ENCODE measurements at places on chromosomes 7 and 10.

- DNase-seq: no peak
Observed at GRCh38 chr7:110375068-110375467, 715.9 kb upstream of the LRRN3 start.

GRCh38 chr10:50216894-50217293, 34.4 kb downstream of the ASAH2 start:
- DNase-seq: no peak

DNA sequence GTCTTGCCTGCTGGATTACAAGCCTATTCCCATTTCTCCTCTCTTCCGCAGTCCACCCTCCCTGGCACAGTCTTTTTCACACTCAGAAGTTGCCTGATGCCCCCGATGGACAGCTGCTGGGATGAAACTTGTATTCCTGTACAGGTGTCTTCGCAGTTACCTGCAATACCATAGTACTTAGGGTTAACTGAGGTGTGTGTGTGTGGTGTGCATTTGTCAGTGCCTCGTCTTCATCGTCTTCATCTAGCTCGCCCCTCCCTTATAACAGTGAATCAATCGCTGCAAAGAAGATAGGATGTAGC, 11.0 kb downstream of the NXPH1 start:
- DNase-seq: no peak

- no peak for DNase-seq
Observed at GRCh38 chr7:69412331-69413146, 185.7 kb upstream of the AUTS2 start.

GRCh38 chr10:124701881-124702656, 42.1 kb downstream of the FAM53B start:
- no peak for DNase-seq

DNA sequence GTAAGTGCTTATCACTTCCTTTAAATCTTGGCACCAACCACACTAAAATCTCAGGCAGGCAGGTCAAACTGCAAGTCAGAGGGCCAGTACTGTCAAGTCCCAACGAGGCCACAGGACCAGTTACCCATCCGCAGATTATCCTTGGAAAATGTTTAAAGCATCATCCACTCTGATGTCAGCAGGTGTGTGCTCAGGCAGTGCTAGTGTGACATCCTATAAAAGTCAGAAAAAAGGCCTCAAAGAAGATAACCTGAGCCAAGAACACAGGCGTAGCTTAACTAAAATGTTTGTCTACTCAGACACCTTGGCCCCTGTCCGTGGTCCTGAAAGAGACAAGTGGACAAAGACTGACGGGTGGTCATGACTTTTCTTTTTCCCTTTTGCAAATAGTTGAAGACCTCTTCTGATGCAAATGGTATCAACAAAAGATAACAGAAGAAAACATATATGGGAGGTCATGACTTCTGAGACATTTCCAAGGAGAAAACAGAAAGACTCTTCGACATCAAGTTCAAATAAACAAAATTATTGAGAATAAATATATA, 309.3 kb downstream of the KCNMA1 start:
- DNase-seq: no peak

GRCh38 chr10:18437486-18437885, 213.9 kb downstream of the NSUN6 start:
- no peak for DNase-seq

DNA sequence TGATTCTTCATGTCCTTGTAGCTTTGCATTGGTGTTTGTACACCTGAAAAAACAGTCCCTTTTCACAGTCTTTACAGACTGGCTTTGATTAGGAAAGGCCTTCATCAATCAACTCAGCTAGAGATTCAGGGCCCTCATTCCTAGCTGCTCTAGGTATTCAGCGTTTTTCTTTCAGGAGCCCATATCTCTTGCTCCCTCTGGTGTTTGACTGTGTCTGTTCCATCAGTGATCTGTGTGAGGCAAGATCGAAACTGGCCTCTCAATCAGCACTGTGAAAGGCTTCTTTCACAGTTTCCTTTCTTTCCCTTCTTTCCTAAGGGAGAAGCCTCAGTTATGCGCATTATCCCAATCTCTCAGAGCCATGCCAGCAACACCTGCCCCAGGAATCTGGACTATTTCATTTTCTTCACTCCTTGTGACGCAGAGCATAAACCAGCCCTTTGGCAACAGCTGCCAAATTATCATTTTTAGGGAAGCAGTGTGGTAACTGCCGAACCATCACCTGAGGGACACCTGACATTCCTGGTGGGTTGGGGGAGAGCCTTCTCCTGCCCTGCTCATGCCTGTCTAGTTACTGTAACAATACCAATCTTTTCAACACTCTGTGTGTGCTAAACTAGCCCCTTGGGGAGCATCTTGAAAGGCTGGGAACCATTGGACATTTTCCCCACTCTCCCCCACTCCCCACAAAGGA, 75.7 kb upstream of the CCDC71L start:
- DNase-seq: no peak

DNA sequence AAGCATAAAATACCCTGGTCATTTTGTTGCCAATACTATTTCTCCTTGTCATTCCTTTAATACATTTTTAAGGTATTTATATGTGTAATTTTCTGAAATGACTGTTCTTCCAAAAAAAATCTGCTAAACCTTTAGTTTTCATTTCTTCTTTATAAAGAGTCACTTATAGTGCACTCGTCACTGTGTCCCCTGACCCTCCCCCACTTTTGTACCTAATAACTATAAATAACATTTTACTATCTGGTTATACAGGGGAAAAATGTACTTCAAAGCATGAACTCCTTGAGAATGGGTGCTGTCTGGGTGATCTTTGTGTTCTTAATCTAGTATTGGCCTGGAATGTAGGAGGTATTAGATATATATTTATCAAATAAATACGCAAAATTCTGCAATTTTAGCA, 31.1 kb downstream of the RTKN2 start:
- no peak for DNase-seq

DNA sequence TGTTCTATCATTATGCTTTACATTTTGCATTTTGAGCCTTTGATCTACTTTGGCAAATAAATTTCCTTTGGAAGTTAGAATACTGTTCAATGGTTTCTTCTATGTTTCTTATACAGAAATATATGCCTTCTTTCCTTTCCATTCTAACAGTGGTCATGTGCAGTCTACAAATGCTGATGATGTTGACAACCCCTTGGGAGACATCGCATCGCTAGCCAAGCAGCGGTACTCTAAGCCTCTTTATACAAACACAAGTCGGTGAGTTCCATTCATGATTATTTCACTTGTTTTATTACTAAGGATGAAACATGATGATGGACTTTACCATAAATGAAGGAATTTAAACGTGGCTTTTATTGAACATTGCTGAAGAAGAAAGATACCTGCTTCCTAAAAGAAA, 48.1 kb upstream of the ZPBP start:
- no peak for DNase-seq

DNA sequence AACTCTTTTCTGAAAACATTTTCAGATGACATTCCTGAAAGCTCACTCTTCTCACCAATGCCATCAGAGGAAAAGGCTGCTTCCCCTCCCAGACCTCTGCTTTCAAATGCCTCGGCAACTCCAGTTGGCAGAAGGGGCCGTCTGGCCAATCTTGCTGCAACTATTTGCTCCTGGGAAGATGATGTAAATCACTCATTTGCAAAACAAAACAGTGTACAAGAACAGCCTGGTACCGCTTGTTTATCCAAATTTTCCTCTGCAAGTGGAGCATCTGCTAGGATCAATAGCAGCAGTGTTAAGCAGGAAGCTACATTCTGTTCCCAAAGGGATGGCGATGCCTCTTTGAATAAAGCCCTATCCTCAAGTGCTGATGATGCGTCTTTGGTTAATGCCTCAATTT, 16.5 kb downstream of the ANLN start:
- DNase-seq: no peak

GRCh38 chr10:61708846-61709245, 46.1 kb downstream of the CABCOCO1 start:
- DNase-seq: no peak

DNA sequence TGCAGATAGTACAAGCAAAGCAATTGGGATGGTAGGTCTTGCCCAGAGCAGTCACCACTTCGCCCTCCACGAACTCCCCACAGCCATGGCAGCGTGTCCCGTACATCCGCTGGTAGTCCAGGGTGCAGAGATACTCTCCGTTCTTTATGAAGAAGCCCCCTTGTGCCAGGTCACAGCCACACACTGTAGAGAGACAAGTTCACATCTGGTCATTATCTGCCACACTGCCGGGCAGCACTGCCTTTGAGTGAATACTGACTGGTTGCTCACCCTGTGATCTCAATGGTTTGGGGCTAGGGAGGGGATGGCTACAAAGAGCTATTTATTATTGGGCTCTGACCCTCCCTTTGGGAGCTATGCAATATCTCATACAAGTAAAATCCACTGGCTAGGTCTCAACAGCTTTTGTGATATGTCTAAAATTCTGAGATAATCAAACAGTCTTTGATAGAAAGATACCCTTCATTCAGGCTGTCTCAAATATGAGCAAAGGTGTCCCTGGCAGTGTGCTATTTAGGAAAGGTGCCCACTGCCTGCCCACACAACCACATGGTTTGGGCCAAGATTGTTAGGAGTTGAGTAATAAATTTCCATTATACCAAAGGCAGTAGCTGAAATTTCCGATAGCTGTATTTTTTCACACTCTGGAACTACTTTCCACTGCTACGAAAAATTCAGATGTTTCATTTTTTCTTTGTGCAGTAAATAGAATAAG, 82.5 kb downstream of the ABLIM1 start:
- DNase-seq: no peak

- DNase-seq: no peak
Observed at GRCh38 chr7:155570171-155570958, 24.0 kb upstream of the CNPY1 start.
